ENCODE measurements at places on chromosomes 11 and 22.

GRCh38 chr11:27459191-27459590, 13.4 kb downstream of the LGR4 start:
- DNase-seq: no peak

GRCh38 chr11:23764286-23764685, 732.6 kb upstream of the LUZP2 start:
- DNase-seq: no peak

DNA sequence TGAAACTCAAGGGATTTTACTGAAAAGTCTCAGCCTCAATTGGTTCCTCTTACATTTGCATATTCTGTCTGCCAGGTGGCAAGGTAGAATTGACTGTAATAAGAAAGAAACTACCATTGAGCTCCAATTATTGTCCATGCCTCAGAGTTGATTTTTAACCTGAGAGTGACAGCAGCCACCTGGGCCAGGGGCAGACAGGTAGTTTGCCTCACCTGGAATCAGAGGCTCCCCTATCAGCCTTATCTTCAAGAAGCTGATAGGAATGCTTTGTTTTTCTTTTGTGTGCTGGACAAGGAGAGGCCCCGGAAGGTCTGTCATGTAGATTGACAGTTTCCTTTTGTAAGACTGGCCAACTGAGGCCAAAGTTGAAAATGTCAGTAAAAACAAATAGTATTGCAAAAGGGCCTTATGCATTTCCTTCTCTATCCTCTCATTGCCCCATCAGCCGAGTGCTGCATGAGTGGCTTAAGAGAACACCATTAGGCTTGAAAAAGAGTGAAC, 34.1 kb downstream of the CD44 start:
- no peak for DNase-seq

GRCh38 chr22:31233001-31233400, 20.9 kb downstream of the LIMK2 start:
- no peak for DNase-seq

- DNase-seq: no peak
Observed at GRCh38 chr11:22520521-22520920, 105.1 kb downstream of the FANCF start.

GRCh38 chr22:19103880-19104821, 18.1 kb downstream of the DGCR2 start:
- DNase-seq: no peak

DNA sequence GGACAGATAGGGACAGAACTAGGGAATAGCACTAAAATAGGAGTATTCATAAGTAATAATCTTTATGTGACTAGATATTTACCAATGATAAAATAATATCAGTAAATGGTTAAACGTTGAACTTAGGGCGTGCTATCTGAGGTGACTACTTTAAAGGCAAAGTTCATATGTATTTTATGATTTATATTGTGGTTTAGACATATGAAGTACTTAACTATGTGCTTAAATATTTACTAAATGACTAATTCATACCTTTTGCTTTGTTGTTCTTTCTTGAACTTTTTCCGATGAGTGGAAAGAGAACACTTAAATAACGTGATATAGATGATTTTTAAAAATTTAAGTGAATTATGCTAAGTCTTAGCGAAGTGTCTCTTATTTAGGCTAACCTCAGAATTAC, 14.7 kb downstream of the LUZP2 start:
- no peak for DNase-seq

GRCh38 chr11:61378713-61379313, 13.6 kb upstream of the TMEM216 start:
- DNase-seq: peak; percentile 92

DNA sequence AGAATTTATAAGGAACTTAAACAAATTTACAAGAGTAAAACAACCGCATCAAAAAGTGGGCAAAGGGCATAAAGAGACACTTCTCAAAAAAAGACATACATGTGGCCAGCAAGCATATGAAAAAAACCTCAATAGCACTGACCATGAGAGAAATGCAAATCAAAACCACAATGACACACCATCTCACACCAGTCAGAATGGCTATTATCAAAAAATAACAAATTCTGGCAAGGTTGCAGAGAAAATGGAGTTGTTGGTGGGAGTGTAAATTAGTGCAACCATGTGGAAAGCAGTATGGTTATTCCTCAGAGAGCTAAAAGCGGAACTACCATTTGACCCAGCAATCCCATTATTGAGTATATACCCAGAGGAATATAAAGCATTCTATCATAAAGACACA, 866.8 kb upstream of the TENM4 start:
- DNase-seq: no peak

GRCh38 chr11:47725442-47726117, 10.4 kb upstream of the AGBL2 start:
- no peak for DNase-seq

- no peak for DNase-seq
Observed at GRCh38 chr11:10803676-10804075, 5.0 kb downstream of the EIF4G2 start.

- no peak for DNase-seq
Observed at GRCh38 chr11:257766-258493, 20.3 kb upstream of the NLRP6 start.
